HTR-8/SVneo (cell line): ENCODE measurements at places on chromosomes 3 and 15.

GRCh38 chr3:173886-174285 lies 22.7 kb upstream of the CHL1 start:
- DNase-seq: no peak

DNA sequence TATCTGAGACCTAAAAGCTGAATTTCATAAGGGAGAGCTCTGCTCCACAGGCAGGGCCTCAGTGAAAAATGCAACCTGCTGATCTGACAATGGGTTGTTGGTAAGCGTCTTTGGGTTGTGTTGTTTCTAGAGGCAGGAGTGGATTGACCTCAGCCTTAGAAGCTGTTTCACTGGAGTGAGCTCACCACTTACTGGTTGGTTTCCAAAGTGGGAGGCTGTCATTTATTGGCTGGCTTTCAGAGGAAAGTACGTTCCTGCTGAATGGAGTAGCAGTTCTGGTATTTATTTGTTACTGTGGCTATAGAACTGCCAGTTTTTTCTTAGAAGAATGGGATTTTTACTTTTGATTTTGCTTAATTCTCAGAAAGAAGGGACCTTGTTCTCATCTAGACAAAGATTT lies 29.3 kb upstream of the COL6A5 start:
- DNase-seq: no peak

DNA sequence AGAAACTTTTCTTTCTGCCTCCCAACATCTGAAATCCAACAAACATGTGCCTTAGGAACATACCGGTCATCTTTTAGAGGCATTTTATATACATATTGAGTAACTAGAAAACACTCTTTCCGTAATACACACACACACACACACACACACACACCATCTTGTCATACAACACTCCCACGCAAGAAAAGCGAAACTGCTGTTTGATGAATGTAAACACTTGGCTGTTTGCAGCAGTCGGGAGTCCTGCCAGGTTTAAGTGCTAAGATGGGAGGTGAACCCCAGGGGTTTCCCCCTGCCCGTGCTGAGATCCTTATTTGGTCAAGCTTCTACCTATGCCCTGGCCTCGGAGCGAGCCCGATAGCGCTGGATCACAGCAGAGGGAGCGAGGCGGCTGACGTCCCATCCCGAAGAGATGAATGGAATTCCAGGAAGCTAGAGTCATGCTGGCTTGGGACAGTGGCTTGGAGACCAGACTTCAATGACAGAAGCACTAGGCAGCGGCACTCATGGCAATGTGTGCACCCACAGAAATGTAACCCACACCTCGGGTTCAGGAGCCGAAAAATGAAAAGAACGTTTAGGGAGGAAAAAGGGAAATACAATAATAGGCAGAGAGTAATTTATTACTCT lies 1.3 kb upstream of the THBS1 start:
- DNase-seq: peak; percentile 65

DNA sequence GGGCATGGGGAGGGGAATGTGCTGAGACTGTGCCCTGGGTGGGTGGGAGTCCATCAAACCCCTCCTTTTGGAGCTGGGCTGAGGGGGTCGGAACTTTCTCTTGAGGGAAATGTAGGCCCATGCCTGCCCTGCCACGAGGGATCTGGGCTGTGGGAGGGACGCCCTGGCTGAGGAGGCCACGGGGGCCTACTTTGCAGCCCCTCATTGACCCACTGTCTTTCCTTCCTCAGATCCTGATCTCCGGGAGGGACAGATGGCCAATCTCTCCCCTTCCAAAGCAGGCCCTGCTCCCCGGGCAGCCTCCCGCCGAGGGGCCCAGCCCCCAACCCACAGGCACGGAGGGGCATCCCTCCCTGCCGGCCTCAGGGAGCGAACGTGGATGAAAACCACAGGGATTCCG lies 25.3 kb downstream of the LOXL1 start:
- no peak for DNase-seq

- no peak for DNase-seq
Observed at GRCh38 chr3:3196148-3196861, 16.8 kb upstream of the CRBN start.

GRCh38 chr15:63221346-63221745 lies 31.9 kb downstream of the RAB8B start:
- no peak for DNase-seq

- peak; percentile 48 for DNase-seq
Observed at GRCh38 chr15:22895465-22896190, 57.2 kb downstream of the NIPA2 start.

DNA sequence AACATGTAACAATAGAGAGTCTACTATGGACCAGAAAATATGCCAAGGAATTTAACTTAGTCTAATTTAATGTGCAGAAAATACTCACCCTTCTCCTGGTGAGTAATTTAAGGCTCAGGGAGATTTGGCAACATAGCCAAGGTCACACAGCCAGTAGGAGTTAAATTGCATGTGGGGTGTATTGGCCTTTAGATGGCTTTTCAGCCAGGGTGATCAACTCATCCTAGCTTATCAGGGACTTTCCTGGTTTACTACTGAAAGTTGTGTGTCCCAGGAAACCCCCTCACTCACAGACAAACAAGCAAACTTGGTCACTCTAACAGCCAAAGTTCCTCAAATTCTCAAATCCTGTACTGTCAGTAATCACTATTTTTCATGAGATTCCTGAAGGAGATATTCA lies 2.6 kb upstream of the SLC9A9 start:
- no peak for DNase-seq

GRCh38 chr3:181330257-181330656 lies 340.7 kb upstream of the DNAJC19 start:
- DNase-seq: no peak

GRCh38 chr3:166706094-166706493 lies 674.0 kb downstream of the ZBBX start:
- no peak for DNase-seq

- no peak for DNase-seq
Observed at GRCh38 chr15:66212563-66212921, 41.0 kb downstream of the MEGF11 start.

GRCh38 chr3:175270866-175271265 lies 411.7 kb downstream of the NAALADL2 start:
- DNase-seq: no peak

DNA sequence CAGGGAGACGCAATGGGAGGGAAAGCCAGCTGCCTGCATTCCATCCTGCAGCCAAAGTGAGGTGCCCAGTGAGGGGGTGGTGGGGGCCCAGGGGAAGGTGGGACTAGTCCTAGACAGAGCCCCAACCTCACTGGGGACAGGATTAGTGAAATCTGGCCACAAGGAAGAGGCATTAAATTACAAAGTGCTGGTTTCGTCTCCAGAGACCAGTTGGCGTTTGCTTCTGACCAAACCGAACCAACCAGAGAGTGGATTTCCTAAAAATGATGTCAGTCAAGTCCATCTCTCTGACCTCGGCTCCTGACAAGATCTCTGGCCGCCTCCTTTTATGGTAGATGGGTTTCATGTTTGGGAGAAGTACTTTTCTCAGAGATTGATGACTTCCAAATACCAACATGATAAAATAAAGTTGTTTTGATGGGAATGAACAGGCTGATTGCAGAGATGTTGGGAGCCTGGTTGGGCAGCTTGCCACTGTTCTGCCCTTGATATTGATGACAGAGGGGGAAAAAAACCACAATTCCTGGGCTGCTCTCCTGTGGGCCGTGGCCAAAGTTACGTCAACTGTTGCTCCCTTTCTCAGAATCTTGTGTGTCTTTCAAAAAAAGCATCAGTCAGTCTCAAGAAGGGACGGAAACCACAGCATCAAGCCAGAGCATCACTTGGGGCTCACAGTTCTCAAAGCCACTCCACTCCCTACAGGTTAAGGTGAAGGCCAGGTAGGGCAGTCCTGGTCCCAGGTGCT lies 24.6 kb downstream of the ITGA11 start:
- DNase-seq: no peak

- no peak for DNase-seq
Observed at GRCh38 chr15:39144051-39144450, 436.8 kb upstream of the THBS1 start.

DNA sequence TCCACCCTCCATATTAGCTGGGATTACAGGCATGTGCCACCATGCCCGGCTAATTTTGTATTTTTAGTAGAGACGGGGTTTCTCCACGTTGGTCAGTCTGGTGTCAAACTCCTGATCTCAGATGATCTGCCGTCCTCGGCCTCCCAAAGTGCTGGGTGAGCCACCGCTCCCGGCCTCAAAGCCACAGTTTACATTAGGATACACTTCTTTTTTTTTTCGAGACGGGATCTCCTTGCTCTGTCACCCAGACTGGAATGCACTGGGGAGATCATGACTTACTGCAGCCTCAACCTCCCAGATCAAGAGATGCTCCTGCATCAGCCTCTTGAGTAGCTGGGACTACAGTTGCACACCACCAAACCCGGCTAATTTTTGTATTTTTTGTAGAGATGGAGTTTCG lies 2.5 kb upstream of the NR1D2 start:
- no peak for DNase-seq

DNA sequence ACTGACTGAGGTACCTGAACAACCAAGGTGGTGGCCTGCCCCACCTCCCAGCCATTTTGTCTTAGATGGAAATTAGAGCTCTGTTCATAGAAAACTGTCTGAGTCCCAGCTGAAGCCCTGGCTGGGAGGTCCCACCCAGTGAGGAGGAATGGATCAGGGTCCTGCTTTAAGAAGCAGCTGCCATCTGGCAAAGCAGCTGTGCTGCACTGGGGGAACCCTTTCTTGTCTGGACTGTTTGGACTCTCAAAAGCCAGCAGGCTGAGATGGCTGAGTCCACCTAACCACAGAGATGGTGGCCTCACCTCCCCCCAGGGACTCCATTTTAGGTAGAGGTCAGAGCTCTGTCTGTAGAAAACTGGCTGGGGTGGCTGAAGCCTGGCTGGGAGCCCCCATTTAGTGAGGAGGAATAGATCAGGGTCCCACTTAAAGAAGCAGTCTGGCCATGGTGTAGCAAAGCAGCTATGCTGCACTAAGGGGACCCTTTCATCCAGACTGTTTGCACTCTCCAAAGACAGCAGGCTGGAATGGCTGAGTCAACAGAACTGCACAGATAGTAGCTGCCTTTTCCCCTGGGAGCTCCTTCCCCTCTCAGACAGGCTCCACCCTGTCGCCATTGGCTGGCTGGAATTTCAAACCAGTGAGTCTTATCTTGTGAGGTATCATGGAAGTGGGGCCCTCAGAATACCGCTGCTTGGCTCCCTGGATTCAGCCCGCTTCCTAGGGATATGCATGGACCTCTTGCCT lies 116.9 kb downstream of the EPHA6 start:
- no peak for DNase-seq

DNA sequence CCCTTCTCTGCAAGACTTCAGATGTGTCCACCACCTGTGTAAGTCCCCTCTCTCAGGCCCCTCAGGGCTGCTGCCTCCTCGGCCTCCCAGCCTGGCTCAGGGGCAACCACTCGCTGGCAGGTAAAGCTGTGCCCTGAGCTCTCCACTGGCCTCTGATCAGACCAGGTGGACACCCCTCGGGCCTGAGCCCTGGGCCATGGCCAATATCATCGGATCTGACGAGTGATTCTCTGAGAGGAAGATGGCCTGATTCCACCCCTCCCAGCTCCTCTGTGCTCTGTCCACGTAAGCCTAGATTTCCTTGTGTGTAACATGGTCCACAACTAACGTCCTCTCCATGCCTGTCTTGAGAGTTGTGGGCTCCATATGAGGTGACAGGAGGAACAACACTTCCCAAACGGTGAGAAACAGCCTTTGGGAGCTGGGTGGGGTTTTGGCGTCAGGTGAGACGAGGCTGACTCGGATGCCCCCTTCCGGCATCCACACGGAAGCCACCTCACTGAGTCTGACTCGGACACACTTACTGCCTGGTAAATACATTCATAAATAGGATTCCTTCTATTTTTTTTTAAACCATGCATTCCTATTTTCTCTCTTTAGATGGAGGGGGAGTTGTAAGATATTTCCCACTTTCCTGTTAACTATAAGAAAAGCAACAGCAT lies 86.8 kb downstream of the NUP210 start:
- no peak for DNase-seq

GRCh38 chr3:140021269-140021668 lies 86.3 kb downstream of the CLSTN2 start:
- no peak for DNase-seq

DNA sequence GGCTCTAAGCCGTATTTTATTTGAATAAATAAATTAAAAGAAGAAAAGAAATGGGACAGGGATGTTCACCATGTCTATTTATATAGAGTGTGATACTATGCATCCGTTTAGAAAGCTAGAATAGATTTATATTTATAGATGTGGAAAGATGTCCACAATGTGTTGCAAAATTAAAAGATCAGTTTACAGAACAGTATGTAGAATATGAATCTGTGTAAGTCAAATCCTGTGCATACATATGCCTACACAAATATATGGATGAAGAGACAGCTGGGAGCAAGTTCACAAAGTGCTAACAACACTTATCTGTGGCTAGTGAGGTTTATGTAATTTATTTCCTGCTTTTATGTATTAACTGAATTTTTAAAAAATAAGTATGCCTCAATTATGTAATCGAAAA lies 25.4 kb upstream of the SLMAP start:
- DNase-seq: no peak

DNA sequence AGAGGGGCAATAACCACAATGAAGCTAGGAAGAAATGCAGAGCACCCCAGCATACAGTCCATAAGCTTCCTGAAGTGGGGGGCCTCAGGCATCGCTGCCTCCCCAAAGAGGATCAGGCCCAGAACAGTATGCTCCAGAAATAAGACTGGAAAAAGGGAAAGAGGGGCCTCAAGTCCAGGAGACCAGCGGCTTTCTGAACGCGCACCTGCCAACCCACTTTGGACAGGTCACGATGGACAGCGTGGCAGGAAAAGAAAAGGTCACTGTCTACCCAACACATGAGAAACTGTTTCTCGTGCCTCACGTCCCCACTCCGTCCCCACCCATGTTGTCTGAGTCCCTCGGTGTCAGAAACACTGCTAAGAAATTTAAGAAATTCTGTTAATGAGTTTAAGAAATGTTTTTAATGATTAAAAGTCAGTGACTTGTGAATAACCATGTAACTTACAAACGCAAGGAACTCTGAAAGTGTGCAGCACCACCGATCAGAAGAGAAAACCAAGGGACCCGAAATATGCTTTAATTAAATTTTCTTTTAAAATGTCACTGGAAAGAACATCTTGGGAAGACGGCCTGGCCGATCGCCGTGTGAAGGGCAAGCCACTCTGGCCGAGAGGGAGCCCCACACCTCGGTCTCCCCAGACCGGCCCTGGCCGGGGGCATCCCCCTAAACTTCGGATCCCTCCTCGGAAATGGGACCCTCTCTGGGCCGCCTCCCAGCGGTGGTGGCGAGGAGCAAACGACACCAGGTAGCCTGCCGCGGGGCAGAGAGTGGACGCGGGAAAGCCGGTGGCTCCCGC lies 1.7 kb upstream of the PPARG start:
- DNase-seq: no peak
